RWPE1 (cell line): ENCODE measurements at places on chromosomes 2 and 18.
A peak's percentile ranks its signal among the peaks of the same experiment; 100 is the strongest.

DNA sequence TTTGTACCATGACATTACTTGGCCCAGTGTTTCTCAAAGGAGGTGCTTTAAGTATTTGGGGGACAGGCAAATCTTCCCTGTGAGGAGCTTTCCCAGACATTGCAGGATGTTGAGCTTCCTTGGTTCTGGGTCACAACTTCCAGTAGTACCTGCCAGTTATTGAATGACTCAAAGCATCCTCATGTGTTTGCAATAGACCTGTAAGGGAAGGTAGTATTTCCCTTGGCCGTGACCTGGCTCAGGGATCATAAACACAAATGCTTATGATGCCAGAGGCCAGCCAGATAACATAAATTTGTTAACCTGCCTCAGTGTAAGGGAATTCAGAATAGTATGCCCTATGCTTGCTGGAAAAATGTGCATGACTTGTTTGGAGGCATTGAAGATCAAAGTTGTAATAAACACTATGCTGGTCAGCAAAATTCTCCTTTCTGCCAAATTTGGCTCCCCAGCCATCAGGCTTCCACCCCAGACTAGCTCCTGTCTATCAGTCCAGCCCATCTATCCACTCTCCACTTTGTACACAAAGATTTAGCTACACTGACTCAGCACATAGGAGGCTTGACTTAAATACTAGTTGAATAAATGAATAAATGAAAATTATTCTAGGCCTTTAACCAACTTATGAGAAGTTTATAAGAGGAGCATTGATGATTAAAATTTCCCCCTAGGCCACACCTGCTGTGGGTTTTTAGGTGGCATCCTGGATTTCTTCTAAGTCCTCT lies 102.0 kb upstream of the EFEMP1 start:
- DNase-seq: no peak

DNA sequence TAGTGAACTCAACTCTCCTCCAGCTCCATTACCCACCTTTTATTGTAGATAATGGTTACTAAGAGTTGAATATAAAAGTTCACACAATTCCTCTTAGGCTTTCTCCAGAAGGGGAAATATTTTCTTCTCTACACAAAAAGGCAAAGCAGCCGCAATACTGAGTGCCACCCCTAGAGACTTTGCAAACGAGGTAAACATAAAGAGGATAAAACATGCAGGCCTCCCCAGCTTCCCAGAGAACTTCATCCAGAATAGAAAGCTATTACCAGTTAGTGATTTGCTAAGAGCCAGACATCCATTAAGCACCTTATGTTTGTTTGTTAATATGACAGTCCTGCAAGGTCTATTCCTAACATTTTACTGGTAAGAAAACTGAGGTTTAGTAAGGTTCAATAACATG lies 17.4 kb downstream of the ZNF521 start:
- DNase-seq: no peak

GRCh38 chr2:234288974-234289455 lies 207.9 kb downstream of the ARL4C start:
- no peak for DNase-seq

GRCh38 chr18:74284191-74284979 lies 7.4 kb downstream of the CYB5A start:
- no peak for DNase-seq

DNA sequence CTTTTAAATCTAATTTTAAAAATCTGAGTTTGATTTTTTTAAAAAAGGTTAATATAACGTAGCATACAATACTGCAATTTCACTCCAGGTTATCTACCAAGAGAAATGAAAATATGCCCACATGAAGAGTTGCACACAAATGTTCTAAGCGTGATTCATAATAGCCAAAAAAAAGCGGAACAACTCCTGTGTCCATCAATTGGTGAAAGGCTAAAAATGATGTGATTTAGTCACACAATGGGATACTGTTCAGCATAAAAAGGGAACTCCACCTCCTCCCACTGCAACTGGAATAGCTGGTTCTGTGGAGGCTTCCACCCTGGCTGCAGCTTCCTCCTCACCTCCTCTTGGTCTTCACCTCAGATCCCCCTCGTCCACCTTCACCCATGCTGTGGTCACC lies 132.8 kb downstream of the PIK3C3 start:
- DNase-seq: no peak

DNA sequence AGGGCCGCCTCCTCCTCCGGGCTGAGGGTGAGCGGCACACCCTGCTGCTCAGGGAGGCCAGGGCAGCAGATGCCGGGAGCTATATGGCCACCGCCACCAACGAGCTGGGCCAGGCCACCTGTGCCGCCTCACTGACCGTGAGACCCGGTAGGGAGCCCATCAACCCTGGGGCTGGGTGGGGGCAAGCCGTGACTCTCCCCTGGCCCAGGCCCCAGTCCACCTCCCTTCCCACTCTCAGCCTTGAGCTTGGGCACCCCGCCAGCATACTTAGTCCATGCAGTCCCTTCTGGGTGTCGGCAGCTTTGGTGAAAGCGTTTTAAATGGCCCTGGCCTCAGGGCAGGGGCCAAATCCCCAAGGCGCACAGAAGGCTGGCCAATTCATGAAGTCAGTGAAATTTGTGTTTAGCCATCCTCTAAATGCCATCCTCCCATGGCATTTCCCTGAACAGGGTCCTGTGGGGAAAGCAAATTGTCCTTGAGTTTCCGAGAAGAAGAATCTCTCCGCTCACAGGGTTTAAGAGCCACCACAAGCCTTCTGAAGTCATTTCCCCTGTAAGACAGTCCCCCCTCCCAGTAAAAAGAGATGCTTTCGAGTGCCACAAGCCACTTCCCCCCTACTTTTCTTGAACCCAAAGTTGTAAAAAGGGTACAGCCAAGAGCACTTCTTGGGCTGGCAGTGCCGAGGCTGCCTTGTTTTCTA lies 17.2 kb downstream of the SPEG start:
- no peak for DNase-seq

DNA sequence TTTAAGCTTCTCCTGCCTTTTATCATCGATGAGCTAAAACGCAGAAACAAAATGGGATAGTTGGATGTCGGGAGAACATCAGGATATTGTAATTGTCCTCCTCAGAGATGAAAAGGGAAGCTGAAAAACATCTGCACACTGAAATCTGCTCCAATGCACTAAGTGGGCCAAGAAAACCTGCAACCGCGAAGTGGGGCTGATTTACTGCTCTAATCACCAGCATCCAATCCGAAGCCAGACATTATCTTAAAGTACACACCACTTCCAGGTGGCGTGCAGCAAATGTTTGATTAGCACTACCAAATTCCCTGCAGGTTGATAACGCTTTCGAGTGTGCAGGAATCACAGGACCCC lies 230.3 kb upstream of the SLC14A2 start:
- no peak for DNase-seq

GRCh38 chr2:192286093-192286701 lies 91.5 kb upstream of the TMEFF2 start:
- DNase-seq: peak; percentile 11

DNA sequence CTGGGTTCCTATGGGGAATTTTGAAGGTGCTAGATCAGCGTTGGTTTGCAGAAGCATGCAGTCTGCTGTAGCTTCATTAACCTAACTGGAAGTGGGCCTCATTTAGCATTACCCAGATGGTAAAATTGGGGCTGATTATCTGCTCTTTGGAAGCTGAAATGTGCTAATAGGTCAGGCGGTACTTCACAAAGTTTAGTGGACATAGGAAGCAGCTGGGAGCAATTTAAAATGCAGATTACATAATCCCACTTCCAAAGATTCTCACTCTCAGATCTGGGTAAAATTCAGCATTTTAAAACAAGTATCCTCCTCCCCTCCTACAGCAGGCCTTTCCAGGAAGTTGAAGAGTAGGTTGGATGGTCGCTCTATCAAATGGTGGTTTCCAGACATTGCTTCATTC lies 907.0 kb downstream of the CPS1 start:
- no peak for DNase-seq

GRCh38 chr2:57798346-57798745 lies 248.3 kb upstream of the VRK2 start:
- DNase-seq: no peak

- DNase-seq: no peak
Measured at GRCh38 chr18:51013259-51013658, 16.8 kb upstream of the SMAD4 start.

DNA sequence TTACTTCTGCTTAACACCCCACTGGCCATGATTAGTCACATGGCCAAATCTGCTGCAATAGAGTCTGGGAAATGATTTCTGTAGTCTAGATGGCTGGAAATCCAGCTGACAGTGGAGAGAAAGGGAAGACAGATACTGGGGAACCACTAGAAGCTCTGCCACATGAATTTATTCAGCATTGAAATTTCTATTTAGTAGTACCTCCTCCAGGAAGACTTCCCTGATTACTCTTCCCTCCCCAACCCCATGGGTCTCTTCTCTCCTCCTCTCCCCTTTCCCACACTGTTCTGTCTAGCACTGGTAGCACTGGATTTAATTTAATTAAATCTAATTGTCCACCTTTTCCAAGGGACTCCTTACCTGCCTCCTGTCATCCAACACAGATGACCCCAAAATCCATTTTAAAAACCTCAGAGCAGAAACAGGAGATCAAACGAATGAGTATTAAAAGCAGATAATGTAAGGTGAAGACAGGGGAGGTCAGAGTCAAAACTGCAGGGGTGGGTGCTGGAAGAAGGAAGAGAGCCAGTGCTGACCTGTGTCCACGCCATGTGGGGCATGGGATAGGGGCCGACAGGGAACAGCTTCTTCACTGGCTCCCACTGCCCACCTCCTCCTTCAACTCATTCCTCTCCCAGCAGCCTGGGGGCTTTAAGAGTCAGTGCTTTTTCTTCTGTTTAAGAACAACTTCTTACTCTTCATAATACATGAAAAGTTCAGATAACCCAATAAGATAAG lies 169.2 kb upstream of the HS6ST1 start:
- no peak for DNase-seq

DNA sequence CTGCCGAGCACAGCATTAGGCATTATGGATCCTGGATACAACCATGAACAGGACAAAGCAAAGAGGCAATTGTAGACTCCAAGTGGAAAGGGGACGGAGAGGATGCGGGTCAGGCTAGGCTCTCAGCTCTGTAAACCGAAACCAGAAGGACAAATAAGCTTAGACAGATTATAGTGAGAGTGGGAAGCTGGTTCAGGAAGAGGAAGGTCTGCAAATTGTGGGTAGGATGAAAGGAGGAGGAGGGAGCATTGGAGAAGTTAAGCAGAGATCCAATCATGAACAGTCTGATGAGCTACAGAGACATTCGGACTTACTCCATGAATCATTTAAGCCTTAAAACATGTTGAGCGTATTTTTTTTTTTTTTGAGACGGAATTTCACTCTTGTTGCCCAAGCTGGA lies 3.0 kb downstream of the MSH6 start:
- DNase-seq: no peak

DNA sequence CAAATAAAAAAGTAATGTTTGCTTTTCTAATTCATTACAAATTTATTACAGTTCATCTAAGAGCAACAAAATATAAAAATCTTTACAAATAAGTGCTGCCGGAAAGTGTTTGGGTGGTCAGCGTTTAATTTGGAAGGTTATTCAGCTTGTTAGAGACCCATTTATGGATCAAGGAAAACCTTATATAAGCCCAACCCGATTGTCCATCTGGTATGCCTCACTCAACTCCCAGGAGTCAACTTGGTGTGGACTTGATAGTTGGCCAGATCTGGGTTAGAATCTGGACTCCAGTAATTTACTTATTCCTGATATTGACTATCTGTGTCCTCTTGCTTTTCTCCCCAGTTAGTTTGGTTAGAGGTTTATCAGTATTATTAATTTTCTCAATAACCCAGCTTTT lies 106.2 kb downstream of the KCTD1 start:
- DNase-seq: no peak

DNA sequence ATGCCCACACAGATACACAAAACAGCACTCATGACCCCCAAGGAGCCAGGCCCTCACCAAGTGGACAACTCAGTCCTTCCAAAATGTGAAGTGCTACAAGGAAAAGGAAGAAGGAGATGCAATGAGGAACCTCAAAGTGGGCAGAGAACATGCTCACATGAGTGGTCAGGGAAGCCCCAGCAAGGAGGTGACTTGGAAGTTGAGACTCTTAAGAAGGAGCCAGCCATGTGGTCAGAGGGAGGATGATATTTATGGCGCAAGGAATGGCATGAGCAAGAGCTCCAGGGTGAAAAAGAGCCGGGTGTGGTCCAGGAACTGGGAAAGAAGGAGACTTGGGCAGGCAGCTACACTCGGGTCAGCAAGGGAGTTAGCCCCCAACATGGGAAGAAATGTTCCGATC lies 30.0 kb upstream of the KLHL29 start:
- no peak for DNase-seq

DNA sequence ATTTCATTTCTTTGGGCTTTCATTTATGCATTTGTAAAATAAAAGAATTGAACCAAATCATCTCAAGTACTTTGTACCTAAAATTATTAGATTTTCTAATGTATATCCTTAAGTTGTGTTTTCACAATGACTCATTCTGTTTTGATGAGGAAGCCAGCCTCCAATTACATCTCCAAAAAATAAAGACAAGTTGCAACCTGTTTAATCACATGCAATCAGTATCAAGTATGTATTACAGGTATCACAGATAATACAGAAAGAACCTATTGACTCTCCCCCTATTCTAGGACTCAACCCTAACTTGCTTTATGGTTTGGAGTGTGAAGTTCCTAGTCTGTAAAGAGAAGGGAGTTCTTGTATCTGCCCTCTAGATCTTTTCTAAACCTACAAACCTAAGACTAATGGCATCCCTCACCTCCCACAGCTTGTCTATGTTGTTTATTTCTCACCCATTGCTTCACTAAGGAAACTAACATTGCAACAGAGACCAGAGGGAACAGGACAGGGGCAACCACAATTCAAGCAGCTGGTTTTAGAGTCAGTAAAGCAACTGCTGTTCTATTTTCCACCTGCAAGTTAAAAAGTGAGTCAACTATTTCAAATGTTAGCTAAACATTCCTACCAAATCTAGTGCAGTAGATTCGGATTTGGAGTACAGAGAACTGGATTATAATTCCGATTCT lies 141.1 kb upstream of the ETAA1 start:
- peak; percentile 48 for DNase-seq

DNA sequence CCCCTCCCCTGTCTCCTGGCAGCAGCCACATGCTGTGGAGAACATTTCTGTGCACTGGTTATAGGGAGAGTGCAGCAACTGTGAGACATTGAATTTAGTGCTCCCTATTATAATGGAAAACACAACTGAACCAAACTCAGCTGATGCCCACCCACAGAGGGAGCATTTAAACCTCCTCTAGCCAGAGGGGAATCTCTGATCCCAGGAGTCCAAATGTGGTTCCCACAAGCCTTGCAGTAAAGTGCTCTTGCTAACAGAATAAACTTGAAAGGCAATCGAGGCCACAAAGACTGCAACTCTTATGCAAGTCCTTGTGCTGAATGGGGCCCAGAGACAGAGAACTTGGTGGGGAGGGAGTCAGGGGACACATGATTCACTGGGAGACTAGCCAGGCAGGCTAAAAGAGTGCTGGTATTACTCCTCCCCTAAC lies 638.8 kb upstream of the VRK2 start:
- no peak for DNase-seq

- no peak for DNase-seq
Measured at GRCh38 chr2:64442801-64443429, 11.0 kb upstream of the LGALSL start.

GRCh38 chr18:44411976-44412375 lies 268.7 kb upstream of the SETBP1 start:
- DNase-seq: no peak

GRCh38 chr2:207670887-207671286 lies 40.6 kb upstream of the CCNYL1 start:
- no peak for DNase-seq
